ENCODE measurements at places on chromosomes 11 and 22. TPM values are rescaled to one million over a fixed set of nuclear protein-coding genes. Genes with fewer than 3 reads are reported as not detected.

DNA sequence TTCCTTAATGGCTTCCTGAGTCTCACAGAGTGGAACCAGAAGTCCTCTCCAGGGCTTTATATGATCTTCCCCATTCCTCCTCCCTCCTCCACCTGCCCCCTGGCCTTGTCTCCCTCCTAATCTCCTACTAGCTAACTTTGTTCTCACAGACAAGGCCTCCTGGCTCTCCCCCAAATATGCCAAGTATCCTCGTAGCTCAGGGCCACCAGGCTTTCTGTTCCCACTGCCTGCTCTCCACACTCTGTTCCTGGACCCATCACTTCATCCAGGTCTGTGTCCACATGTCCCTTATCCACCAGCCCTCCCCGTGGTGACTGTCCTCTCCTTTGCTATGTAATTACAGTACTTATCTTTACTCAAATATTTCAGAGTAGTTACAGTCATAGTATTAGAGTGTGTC lies 23.2 kb upstream of the LMO1 start:
- no peaks in the 10 kb centered on the region for H3K36me3 ChIP-seq
- peak; percentile 9 for DNase-seq
- no peaks in the 10 kb centered on the region for H3K27me3 ChIP-seq
- no peak overlapping the region for H3K27ac ChIP-seq

Gene FLRT1
- 0.31 TPM for total RNA-seq

- no peak overlapping the region for H3K4me3 ChIP-seq
- H3K27me3 ChIP-seq: no peaks in the 10 kb centered on the region
- peaks cover 17% of the 10 kb centered on the region for H3K36me3 ChIP-seq
- H3K4me1 ChIP-seq: no peaks in the 10 kb centered on the region
- no peak for DNase-seq
Measured at GRCh38 chr11:34977089-34977912, 60.9 kb downstream of the PDHX start.

DNA sequence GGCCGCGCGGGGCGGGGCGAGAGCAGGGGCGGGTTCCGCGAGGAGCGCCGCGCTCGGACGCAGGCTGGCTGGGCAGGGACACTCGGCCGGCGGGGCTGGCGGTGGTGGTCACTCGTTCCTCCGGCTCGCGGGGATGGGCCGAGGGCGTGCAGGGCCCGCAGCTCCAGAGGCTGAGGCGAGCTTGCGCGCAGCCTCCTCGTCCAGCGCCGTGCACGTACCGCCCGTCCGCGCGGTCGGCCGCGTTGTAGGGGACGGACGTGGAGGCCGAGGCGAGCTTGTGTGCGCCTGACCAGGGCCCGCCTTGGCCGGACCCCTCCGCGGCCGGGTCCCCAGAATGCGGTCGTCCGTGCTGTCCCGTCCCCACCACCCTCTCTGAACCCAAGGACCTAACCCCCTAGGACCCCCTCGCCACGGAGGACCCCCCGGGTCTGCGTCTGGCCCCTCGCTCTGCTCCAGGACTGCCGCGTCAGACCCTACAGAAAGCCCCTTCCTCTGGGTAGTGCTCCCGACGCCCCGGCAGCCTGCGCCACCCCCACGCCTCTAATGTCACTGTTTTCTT lies 569 bp upstream of the YPEL1 start:
- H3K4me1 ChIP-seq: no peaks in the 10 kb centered on the region
- DNase-seq: no peak
- no peaks in the 10 kb centered on the region for H3K36me3 ChIP-seq
- no peaks in the 10 kb centered on the region for H3K27me3 ChIP-seq
- peak overlapping the region; percentile 42 for H3K4me3 ChIP-seq

Gene SLC22A6
- total RNA-seq: not detected

DNA sequence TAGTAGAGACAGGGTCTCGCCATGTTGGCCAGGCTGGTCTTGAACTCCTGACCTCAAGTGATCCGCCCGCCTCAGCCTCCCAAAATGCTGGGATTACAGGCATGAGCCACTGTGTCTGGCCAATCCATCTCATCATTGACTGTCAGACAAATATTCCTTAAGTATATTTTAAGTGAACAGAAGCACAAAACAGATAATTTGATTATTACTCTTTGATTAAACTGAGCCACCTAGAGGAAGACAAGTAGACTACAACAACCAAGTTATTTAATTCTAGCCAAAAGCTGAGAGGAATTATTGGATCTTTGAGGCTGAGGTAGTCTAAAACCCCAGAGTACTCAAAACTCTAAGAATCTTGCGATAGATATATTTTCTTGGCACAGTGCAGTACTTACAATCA lies 1.2 kb downstream of the ACRV1 start:
- H3K27ac ChIP-seq: no peak overlapping the region
- H3K4me1 ChIP-seq: no peaks in the 10 kb centered on the region
- H3K36me3 ChIP-seq: peaks cover 47% of the 10 kb centered on the region
- H3K27me3 ChIP-seq: no peaks in the 10 kb centered on the region
- no peak for DNase-seq

- H3K27me3 ChIP-seq: no peaks in the 10 kb centered on the region
- H3K27ac ChIP-seq: no peak overlapping the region
- peaks cover 12% of the 10 kb centered on the region for H3K36me3 ChIP-seq
Measured at GRCh38 chr11:112822478-112823274, 138.5 kb upstream of the NCAM1 start.

GRCh38 chr22:44669561-44669976 lies 32.4 kb upstream of the PRR5 start:
- peaks cover 5% of the 10 kb centered on the region for H3K27me3 ChIP-seq
- peak; percentile 62 for DNase-seq
- no peaks in the 10 kb centered on the region for H3K4me1 ChIP-seq

GRCh38 chr11:70881948-70882715 lies 370.2 kb downstream of the SHANK2 start:
- H3K4me3 ChIP-seq: no peak overlapping the region
- DNase-seq: no peak
- H3K27ac ChIP-seq: no peak overlapping the region

Measured in H9 (cell line).